GM04504 (cell line): ENCODE measurements at places on chromosomes 1 and 21.

DNA sequence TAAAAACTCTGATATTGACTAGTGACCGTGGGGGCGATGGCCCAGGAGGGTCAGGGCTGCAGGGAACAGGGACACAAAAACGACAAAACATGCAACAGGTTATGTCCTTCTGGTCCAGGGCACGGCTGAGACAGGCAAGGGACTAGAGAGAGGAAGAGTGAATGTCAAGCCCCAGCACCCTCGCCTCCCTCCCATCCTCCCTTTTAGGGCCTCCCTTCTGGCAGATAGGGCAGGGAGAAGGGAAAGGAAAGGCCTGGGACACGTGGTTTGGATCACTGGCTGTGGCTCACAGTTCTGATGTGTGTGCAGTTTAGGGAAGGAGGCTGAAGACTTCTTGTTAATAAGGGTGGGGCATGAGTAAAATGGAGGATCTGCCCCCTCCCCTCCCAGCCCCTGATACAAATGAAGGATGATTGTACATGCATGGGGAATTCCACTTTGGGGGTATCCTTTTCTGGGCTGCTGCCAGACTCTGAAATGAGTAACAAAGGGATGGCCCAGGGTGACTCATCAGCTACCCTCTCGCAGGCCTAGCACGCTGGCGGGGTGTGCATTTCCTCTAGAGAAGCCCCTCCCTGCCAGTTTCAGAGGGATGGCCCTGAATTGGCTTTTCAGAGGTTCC lies 14.2 kb downstream of the CAPN2 start:
- DNase-seq, result peak; percentile 83

DNA sequence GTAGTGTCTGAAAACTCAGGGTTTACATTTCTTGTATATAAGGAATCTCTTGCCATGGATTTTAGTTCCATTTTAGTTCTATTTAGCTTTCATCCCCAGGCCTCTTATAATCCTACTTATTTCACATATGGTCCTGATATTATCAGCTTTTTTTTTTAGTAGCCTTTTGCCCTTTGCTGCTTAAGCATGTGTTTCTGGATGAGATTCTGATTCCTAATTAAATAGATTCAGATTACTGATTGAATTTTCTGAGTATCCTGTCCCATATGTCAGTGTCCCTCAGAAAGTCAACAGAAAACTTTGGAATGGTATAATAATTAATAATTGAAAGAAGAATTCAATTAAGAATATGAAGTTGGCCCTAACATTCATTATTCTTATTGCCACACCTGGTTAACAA lies 134.7 kb upstream of the HOOK1 start:
- DNase-seq, result no peak

- DNase-seq, result no peak
Observed at GRCh38 chr1:33177996-33178540, 3.8 kb downstream of the TRIM62 start.

DNA sequence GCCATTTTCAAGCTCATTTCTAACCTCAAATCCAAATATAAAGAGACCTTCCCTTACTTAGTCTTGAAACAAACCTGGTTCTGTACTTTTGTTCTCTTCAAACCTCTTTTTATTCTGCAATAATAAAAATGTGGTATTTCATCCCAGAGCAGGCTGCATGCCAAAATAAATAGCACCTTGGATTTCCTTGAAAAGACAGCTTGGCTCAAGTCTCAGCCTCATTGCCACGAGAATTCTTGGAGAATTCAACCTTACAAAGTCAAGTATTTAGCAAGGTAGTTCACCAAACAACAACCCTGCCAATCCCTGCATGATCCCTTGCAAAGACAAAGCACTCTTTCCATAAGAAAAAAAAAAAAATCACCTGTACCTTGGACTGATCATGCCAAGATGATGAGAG lies 33.8 kb downstream of the KANK4 start:
- DNase-seq, result no peak

- DNase-seq, result no peak
Observed at GRCh38 chr1:204443871-204444581, 32.4 kb upstream of the PPP1R15B start.

- DNase-seq, result no peak
Observed at GRCh38 chr1:94496076-94496755, 45.3 kb downstream of the F3 start.

DNA sequence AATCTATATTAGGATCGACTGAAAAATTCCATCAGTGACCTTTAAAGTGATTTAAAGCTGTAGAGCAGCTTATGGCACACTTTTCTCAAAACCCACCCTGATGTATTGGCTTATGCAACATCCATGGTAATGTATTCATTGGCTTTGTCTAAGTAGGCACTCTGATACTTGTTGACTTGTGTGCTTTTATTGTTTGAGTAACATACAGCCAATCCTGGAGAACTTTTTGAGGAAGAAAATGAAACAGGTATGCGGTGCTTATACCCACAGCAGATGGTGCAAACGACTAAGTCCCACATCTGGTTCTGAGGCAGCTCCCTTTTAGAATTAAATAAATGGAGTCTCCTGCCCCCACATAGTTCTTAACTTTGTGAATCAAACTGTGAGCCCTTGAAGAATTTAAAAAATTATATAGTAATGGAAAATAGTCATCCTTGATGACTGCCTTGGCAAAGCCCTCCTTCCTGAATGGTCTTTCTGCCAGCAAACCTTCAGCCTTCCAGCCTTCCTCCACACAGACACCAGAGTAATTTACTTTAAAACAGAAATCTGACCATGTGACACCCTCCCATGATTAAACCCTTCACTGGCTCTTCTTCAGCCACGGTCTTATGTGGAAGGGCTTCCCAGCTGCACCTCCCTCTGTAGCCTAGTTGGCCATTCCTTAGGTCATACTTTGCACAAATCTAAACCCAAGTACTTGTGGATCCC lies 116.0 kb downstream of the BCAR3 start:
- no peak for DNase-seq

- DNase-seq, result no peak
Observed at GRCh38 chr1:107432108-107432507, 291.3 kb downstream of the NTNG1 start.

- DNase-seq, result no peak
Observed at GRCh38 chr1:32126770-32127169, 18.9 kb downstream of the KPNA6 start.

GRCh38 chr1:177909416-177909815 lies 60.4 kb downstream of the SEC16B start:
- DNase-seq, result no peak

DNA sequence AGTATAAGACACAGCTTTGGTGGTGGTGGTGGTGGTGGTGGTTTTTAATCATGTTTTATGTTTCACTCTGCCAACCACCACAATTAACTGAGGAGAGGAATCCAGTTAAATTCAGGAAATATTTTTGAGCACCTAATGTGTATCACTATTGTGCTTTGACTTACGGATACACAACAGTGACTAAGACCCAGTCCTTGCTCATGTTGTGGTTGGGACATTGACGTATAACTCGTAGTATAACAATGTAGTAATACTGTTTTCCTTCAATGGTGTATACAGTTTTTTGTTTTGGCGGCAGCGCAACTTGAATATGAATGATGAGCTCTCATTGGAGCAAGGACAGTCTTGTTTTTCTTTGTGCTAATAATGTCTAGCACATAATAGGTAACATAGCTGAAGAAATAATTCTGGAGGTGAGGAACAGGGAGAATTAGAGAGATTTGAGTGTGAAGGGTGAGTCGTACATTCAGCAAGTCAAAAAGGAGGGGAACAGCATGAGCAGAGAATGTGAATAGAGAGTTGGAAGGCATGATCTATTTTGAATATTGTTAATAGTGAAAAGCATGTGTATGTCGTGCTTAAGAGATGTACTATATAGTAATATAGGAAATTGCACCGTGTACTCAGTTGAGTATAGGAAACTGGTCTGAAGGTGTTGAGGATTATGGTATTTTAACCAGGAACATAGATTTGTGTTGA lies 5.5 kb downstream of the CACYBP start:
- DNase-seq, result no peak

DNA sequence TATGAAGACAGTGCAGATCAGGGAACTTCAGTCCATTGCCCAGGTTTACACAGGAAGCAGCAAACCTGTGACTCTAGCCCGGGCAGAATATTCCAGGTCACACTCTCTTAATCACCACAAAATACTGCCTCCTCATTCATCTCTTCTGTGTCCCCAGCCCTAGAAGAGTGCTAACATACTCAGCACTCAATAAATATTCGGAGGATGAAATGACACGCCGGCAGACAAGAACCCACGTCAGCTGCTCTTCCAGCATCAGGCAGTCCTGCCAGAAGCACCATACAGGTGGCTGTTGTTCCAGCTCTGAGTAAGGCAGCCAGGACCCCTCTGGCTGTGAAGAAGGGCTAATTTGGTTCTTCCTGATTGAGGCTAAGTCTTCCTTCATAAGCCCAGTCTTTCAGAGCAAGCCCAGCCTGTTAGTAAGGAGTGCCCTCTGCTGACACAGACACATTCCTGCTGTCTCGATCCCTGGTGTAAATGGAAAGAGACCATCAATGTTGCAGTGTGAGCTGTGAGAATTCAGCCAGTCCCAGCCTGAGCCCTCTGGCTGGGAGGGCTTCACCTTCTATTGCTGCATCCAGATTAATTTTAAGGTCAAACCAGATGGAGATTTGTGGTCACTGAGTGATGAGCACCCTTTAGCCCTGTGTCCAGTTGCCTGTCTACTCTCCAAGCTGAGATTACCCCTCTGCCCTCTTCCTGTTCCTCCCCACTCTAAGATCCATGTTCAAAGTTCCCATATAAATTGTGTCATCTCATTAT lies 45.0 kb upstream of the KIRREL1 start:
- DNase-seq, result no peak

DNA sequence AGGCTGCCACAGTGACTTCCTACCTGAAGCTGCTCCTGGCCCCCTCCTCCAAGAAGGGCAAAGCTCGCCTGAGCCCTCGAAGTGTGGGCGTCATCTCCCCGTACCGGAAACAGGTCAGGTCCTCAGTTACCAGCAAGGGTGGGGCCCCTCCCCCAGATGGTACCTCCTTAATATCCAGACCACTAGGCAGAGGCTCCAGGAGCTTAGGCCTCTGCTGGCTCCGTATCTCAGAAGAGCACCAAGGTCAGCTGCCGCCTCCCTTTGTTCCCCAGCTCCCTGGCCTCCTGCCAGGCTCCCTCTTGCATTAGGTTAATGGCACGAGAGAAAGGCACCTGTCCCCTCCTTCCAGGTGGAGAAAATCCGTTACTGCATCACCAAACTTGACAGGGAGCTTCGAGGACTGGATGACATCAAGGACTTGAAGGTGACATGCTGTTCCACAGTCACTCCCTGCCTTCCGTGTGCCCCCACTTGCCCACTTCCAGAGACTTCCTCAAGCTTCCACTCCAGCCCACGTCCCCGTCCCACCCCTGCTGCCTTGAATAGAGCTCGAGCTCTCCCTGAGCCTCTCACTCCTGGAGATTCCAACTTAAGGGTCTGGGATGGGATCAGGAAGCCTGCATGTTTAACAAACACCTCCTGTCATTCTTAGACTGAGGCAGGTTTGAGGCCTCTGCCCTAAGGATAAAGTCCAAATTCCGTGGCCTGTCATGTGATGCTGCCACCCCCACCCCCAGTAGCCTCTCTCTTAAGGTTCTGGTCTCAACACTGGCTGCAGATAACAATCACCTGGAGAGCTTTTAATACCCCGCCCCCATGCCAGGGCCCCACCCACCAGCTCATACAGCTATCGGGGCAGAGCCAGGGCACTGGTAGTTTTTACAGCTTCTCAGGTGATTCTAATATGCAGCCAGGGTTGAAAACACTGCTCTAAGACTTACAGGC lies 8.3 kb downstream of the RHOC start:
- DNase-seq, result no peak

GRCh38 chr1:55284856-55285255 lies 69.7 kb upstream of the USP24 start:
- peak; percentile 33 for DNase-seq

DNA sequence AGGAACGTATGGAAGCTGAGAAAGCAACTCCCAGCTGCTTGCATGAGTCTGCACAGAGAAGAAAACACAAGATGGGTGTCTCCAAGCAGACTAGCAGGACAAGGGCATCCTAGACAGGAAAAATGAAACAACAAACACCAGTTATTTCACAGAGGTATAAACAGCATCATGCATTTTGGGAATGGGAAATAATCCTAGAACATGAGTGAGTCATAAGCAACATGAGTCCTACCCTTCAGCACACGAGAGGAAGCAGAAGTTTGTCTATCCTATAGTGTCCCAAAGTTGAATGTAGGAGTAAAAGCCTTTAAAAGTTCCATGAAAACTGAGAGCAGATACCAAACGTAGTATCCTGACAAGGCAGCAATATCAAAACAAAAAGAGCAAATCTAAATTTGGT lies 11.3 kb upstream of the FRRS1 start:
- DNase-seq, result no peak

GRCh38 chr1:61175976-61176375 lies 93.6 kb downstream of the NFIA start:
- DNase-seq, result no peak

DNA sequence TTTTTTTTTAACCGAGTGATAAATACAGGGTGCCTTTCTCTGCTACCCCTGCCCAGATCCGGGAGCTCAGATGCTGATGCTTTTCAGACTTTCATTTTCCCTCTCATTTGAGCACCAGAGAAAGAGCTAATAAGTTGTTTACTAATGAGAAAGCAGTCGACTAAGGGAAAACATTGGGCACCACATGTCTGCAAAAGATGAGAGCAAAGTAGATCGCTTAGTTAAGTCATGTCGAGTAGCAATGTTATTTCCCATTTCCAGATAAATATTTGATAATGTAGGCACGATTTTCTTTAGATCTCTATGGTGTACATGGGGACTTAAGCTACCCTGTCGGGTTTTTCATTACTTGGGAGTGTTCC lies 1.2 kb downstream of the PKN2 start:
- DNase-seq, result no peak

GRCh38 chr21:33059380-33059841 lies 10.5 kb upstream of the OLIG1 start:
- no peak for DNase-seq

DNA sequence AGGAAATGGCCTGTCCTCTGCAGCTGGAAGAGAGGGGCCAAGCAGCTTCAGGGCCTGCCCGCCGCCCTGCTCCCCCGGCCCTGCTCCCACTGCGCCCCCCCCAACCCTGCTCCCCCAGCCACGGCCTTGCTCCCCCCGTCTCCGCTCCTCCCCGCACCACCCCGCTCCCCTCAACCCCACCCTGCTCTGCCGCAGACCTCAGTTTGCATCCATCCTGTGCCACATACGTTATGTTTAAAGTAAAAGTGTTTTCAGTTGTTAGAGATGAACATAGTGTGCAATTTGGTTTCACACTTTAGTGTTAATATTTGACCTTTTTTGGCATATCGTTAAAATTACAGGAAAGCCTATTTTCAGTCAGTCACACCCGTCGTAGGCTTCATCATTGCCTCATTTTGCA lies 34.1 kb upstream of the DIP2A start:
- DNase-seq, result no peak

DNA sequence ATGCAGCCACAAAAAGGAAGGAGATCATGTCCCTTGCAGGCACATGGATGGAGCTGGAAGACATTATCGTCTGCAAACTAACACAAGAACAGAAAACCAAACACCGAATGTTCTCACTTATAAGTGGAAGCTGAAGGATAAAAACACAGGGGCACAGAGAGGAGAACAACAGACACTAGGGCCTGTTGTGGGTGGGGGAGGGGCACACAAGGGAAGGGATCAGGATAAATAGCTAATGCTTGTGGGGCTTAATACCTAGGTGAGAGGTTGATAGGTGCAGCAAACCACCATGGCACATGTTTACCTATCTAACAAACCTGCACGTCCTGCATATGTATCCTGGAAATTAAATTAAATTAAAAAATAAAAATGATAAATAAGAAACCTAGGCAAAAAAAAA lies 969.9 kb downstream of the TTLL7 start:
- no peak for DNase-seq
